ENCODE measurements at places on chromosomes 3 and 15. TPM values are rescaled to one million over a fixed set of nuclear protein-coding genes. Genes with fewer than 3 reads are reported as not detected.

GREM1 gene
- total RNA-seq, result 166 TPM

ADAMTS7 gene
- 18.8 TPM for total RNA-seq

SLC9A9 gene
- 6.6 TPM for total RNA-seq

SV2B gene
- total RNA-seq, result under 0.01 TPM
